Fibroblast of mammary gland (primary cell): ENCODE measurements at places on chromosomes 3 and 15.

DNA sequence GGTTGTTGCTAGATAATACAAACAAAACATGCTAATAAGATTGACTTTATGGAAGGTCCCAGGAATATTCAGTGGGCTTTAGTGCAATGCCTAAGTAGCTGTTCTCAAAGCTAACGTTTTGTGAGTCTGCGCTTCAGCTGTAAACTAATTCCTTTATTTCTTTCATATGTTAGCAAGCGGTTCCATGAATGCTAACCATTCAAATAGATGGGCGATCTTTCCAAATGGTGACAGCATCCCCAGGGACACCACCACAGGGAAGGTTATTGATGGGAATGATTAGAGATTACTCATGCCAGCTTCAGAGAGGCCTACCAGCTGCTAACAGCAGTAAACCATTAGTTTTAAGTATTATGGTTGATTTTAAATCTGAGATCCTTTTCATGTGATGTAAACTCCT, 405.7 kb upstream of the MCTP2 start:
- DNase-seq, result no peak

DNA sequence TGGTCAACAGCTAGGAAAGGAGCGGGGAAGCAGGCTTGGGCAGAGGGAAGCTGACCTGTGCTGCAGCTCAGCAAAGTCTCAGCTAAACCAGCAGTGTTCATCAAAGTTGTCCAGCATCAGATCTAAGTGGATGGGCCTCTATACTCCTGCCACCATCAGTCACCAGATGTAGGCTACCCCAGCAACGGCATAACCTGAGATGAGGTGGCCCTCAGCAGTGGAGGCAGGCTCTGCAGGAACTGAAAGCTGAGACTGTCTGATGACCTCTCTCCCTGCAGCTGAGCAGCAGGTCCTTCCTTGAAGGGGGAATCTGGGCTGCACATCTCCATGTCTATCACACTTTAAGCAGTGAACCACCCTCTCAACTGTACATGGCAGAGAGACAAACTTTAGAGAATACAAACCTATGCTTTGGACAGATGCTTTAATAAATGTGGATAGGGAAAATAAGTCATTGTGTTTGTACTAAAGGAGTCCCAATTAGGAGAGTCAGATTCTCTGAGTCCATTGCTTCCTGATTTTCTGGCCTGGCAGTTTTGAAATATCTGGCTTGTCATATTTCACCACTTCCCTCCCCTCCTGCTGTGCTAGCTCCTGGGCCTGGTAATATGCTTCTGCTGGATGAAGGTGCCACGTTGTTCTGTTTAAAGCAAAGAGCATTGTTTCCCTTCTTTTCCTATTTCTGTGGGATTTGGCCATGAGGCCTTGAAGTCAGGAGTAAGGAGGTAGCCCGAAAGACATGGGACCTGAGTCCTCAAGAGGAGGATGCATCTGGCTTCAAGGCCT, 11.1 kb upstream of the PSTPIP1 start:
- no peak for DNase-seq

DNA sequence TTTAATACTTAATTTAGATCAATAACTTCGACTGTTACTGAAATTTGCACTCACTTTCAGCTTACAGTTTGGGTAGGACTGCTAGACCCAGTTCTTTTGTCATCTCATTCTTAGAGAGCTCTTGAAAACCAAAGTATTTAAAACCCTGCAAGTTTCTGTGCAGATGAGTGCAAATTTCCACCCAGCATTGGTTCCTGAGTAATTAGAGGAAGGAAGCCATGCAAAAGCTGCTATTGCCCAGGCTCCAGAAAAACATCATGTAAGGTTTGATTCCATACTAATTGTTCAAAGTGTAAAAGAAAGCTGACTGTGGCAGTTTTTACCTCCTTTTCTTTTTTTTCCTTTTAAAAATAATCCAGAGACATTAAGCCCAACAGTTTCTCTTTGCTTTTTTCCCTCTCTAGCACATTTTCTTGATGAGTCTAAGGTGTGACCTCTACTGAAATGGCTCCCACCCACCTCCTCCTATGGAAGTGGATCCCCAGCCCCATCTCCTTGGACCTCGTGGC, 30.3 kb downstream of the ABHD2 start:
- no peak for DNase-seq

DNA sequence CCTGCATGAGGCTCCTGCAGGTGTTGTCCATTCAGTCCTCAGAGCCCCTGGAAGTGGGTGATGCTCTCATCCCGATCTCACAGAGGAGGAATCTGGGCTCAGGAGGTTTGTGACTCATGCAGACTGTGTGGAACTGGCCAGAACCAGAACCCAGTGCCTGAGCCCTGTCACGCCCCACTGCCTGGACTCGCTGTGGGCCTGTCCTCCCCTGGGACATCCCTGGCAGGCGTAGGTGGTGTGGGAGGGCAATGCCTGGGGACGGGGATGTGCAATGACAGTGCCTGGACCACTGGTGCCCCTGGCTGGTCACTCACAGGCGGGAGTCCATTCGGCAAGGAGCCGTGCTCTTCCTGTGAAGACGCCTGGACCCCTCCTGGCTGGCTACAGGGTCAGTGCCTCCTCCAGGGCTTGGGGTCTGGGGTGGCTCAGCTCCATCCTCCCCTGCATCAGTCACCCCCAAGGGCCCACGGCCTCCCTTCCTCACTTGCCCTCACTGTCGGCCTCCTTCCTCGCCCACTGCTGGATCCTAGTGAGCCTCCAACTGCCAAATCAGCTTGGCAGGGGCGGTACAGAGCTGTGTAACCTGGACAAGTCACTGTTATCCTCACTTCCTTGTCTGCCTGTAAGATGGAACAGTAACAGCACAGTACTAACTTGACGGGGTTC, 14.9 kb downstream of the PSTPIP1 start:
- peak; percentile 17 for DNase-seq

- peak; percentile 24 for DNase-seq
These were observed 7.7 kb downstream of the NR2F2 start for GRCh38 chr15:96338074-96338765.

DNA sequence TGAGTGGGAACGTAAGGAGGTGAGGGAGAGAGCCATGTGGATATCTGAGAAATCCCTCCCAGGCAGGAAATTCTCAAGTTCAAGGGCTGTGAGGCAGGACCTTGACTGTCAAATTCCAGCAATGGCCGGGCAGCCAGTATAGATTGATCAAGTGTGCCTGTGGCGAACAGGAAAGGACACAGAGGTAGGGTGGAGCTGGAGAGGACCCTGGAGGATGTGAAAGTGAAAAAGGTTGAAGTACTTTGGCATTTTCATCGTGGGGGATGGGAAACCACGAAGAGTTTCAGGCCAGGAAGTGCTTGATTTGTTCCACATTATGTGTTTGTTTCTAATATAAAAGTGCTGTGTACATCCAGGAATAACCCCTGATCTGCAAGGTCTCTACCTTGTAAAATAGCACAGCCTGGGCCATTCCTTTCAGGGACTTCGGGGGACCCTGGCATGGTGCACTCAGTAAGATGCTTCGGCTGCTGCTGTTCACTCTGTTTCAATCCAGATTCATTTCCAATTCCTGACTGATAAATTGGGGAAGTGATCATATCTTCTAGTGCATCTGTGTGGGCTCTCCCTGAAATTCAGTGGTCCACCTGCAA, 156.6 kb downstream of the MCTP2 start:
- no peak for DNase-seq

DNA sequence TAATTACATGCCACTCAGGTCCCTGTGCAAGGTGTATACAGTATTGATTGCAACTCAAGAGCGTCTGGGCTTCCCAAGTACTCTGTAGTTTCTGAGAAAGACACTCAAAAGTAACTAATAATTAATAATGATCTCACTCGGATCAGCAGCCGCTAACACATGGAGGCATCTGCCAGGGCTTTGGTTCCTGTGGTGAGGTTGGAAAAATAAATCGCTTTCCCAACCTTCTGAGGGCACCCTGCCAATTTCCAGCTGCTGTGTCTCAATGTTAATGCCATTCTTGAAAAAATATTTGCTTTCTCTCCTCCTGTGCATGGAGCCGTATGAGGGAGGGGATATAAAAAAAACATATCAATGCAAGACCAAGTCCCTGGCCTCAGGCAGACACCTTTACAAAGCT, 116.5 kb upstream of the SLC2A2 start:
- peak; percentile 55 for DNase-seq
